Germinal center (tissue), 1 donor: ENCODE measurements at places on chromosomes 5 and 9.

GRCh38 chr9:73151653-73152542 is at the start of gene ANXA1:
Gene ANXA1, plus strand, starts transcription at chr9:73151865. Its CDS starts 6,671 bp downstream, at chr9:73158536.
- no peak for DNase-seq

DNA sequence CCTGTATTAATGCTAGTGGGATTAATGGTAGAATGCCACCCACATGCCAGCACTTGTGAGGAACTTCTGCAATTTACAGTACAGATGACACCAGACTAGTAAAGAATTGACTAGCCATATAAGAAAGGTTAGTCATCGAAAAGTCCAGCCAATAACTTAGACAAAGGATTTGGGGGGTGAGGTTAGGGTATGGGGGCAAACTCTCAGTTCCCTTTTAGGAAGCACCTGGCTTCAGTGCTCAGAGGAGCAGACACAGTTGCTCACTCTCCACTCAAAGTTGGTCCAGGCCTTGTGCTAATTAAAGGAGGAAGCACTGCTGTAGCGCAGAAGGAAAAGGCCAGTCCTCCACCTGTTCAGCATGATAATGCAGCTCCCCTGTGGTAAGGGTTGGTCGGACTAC is 25.2 kb downstream of the TGFBR1 start:
- DNase-seq: peak; percentile 23

- DNase-seq: no peak
These were observed 39.4 kb downstream of the KLHL3 start for GRCh38 chr5:137696481-137696880.

- no peak for DNase-seq
These were observed 157.7 kb upstream of the SLC24A2 start for GRCh38 chr9:19946441-19947109.

DNA sequence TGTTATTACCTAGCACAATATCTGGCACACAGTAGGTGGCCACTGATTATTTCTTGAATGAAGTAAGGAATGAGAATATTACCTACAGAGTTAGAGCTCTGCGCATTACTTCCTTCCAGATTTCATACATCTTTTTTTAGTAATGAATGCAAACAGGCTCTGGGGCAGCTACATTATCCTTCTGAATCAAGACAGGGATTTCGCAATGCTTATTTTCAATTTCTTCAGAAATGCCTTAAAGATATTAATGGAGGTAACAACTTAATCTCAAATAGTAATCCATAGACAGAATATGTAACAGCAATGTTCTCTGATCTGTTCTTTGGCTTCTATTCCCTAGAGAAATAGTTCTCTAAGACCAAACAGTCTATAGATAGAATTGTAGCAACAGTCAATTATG is 32.6 kb downstream of the CDKN2A start:
- DNase-seq: no peak

GRCh38 chr9:123360161-123361085 is 4.4 kb downstream of the CRB2 start:
- DNase-seq: peak; percentile 53
